ENCODE measurements at places on chromosomes 6 and 20.

- DNase-seq = no peak
Measured at GRCh38 chr6:148973538-148974208, 226.8 kb downstream of the UST start.

GRCh38 chr6:154638369-154638768 is 94.8 kb upstream of the SCAF8 start:
- DNase-seq = no peak

DNA sequence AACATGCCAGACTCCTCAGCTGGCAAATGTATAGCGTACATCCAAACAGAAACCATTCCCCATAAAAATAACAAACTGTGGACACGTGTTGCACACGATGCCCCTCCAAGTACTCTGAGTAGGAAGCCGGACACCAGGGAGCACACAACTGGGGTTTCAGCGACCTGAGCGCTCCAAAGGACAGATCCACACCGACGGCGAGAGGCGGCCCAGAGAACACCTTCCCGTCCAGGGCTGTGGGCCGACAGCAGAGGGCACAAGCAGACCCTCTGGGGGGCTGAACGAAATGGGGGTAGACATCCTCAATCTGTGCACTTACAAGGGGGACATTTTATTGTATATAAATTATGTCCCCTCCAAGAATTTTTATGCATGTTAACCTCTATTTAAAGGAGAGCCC is 24.7 kb downstream of the TAF4 start:
- no peak for DNase-seq

DNA sequence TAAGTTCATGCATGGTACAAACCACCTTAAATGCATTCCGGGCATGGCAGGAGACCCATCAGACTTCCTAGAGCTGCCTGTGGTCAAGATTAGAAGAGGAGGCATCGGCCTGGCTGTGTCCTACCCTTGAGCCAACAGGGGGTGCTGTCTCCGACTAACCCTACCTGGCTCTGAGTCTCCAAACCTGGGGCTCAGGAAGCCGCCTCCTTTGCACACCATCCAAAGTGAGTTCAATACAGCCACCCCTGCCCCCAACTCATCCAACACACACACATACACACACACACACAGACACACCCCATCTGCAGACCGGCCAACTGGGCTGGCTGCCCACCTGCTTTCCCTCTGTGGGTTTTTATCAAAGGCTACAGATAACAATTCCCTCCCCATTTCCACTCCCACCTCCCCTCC is 77.0 kb downstream of the JPH2 start:
- no peak for DNase-seq

DNA sequence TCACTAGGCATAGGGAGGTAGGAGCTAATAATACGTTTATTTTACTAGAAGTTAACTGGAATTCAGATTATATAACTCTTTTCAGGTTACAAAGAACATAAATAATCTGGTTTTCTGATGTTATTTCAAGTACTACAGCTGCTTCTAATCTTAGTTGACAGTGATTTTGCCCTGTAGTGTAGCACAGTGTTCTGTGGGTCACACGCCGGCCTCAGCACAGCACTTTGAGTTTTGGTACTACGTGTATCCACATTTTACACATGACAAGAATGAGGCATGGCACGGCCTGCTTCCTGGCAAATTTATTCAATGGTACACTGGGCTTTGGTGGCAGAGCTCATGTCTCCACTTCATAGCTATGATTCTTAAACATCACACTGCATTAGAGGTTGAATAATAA is 1.1 kb downstream of the HFE start:
- no peak for DNase-seq

DNA sequence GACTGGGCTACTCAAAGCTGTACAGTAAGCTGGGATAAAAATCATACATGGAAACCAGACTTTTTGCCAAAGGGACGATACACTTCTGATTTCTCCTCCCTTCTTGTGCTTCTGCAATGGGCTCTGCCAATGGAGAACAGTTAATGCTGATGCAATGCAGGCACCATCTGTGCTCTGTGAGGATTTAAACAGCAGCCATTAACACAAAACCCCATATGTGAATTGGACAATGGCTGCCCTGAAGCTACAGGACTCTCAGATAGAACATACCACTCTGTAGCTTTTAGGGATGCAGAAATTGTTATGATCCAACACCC is 71.9 kb downstream of the GJA10 start:
- no peak for DNase-seq

DNA sequence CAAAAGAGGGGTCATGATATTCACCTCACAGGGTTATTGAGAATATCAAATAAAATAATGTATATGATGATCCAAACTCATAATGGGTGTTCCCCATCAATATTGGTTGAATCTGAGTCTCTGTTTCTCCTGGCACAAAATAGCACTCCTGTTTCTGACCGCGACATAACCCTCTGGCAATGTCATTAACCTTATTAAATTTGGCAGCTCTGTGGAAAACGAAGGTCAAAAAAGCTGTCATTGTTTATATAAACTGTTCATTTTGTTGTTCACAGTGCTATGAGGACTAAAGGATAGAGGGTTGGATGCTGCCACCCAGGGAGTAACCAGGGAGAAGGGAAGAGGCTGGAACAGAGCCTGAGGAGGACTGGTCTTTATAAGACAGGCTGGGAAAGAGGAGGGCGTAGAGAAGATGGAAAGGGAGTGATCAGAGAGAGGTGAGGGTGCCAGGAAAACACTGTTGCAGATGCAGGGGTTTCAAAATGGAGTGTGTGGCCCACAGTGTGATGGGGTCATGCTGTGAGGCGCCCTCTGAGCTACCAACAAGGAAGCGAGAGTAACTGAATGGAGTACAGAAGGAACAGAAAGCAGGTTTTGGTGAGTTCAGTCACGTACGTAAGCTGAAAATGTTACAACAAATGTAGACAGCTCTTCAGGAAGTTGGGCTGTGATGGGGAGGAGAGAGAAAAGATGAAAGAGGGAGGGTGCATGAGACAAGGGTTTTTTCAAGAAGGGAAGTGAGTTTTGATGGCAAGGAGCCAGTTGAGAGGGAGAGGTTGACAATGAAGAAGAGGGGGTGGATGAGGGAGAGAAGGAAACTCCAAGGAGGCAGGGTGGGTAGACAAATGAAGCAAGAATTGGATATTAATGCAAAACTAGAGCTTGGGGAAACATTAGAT is 251.6 kb upstream of the TAB2 start:
- DNase-seq = peak; percentile 51

DNA sequence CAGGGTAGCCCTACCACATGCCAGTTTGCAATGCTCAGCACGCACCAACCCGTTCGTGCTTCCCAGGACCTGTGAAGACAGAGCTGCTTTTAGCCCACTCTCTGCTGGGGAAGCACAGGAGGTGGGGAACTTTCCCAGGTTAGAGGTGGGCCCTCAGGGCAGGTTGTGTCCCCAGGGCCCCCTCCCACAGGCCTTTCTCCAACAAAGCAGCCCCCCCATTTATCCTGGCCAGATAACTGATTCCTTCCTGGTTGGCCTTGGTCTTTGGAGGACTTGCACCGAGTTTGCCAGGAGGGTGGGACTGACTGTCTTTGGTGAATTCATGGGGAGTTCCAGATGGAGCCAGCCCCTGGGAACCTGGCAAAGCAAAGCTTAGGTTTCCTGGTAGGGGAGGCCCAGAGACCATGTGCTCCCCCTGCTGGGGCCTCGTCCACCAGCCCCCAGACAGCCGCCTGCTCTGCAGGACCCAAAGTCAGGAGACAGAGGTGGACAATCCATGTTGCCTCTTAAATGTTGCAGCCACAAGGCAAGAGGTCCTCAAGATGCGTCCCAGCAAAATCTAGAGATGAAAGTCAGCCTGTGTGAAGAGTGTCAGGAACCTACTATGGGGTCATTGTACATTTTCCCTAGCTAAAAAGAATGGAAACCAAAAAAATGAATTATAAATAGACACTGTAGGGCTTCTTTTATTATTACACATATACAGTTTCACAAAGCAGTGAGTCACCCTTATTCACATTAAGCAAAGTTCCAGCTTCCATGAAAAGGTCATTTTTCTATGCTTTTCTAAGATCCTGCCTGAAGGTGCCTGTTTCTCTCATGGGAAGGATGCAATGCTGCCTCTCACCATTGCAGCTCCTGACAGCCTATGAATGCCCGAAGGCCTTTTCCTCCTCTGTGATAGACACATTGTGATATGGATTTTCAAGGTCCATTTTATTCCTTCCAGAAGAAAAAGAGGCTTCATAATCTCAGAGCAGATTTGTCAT is 497.8 kb downstream of the PREX1 start:
- no peak for DNase-seq

GRCh38 chr6:2764610-2765165 is 505 bp upstream of the WRNIP1 start:
- DNase-seq = peak; percentile 68

GRCh38 chr6:16964553-16965499 is 137.0 kb upstream of the STMND1 start:
- DNase-seq = peak; percentile 76

- DNase-seq = no peak
Measured at GRCh38 chr6:24847402-24847801, 48.7 kb upstream of the ARMH2 start.

- no peak for DNase-seq
Measured at GRCh38 chr20:15012566-15012965, 675.2 kb upstream of the FLRT3 start.

- DNase-seq = peak; percentile 82
Measured at GRCh38 chr6:30541515-30542403, 14.5 kb downstream of the GNL1 start.

DNA sequence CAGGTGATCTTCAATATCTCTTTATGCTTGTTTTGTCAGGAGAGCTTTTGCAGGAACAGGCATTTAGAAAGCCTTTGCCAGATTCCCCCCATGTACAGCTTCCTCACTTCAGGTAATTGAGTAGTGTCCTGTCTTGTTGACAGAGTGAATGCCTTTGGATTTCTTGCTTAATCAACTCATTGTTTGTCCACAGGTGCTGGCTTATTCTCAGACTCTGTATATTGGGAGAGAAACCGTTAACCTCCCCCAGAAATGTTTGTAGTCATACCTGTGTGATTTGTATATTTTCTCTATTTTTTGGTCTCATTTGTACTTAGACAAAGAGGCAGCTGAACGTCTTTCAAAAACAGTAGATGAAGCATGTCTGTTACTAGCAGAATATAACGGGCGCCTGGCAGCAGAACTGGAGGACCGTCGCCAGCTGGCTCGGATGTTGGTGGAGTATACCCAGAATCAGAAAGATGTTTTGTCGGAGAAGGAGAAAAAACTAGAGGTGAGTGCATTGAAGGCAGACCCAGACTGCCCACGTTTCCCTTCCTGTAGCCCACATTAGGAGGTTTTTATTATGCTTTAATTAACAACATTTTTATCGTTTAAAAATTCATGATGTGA is 32.3 kb downstream of the RPRD1B start:
- DNase-seq = no peak
